ENCODE measurements at places on chromosomes 11 and 22. TPM values are rescaled to one million over a fixed set of nuclear protein-coding genes. Genes with fewer than 3 reads are reported as not detected.

The THY1 gene
- total RNA-seq = 0.13 TPM

DNA sequence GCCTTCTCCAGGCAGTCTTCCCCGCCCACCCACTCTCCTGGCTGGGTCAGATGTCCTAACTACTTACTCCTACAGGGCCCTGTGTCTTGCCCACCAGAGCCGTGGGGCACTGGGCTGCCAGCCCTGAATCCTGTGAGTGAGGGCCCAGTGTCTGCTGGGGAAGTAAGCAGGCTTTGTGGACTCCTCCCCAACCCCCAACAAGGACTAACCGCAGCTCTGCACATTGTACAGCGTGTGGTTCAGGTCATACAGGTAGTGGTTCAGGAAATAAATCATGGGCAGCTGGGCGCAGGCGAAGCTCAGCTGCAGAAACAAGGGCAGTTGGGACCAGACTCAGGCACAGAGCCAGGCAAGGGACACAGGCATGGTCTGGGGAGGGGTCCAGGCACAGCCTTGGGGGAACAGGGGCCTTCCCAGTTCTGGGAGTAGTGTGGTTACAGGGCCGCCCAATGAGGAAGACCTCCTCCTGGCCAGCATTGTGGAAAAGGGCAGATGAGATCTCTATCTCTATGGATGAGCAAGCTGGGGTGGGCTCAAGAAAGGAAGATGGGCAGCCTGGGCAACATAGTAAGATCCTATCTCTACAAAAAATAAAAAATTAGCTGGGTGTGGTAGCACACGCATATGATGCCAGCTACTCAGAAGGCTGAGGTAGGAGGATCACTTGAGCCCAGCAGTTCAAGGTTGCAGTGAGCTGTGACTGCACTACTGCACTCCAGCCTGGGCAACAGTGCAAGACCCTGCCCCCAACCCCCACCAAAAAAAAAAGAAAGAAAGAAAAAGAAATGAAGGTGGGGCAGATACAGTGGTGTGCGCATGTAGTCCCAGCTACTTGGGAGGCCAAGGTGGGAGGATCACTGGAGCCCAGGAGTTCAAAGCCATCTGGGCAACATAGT is 5.5 kb downstream of the UNC93B1 start:
- DNase-seq = no peak

DNA sequence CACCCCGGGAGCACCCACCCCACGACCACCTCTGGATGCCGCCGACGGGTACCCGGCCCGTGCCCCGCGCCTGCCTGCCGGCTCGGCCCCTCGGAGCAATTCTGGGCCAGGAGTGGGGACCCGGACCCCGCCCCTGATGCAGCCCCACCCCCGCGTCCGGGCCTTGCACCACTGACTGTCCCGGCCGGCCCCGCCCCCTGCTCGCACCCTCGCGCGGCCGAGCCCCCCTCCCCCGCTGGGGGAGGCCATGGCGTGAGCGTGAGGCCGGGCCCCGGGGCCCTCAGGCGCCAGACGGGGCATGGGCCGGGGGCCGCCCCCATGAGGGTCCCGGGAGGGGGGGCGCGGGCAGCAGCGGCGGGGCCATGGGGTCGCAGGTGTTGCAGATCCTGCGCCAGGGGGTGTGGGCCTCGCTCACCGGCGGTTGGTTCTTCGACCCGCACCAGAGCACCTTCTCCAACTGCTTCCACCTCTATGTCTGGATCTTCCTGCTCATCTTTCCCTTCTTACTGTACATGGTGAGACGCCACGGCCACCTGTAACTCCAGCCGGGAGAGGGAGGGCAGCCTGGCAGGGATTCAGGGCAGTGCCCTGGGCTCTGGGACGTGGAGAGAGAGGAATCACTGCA is 486 bp downstream of the PCNX3 start:
- DNase-seq = no peak

DNA sequence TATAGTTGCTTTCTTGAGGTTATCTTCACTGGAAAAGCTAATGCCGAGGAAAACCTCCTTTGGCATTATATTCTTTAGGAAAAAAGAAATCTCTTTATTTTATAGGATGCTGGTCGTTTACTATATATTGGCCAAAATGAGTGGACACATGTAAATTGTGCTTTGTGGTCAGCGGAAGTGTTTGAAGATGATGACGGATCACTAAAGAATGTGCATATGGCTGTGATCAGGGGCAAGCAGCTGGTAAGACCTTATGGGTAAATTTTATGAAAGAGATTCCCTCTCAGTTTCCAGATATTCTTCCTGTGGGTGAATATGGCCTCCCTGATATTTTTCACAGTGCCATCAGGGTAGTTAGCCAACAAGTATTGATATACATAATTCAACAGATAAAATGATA is 29.4 kb upstream of the TTC36 start:
- no peak for DNase-seq

DNA sequence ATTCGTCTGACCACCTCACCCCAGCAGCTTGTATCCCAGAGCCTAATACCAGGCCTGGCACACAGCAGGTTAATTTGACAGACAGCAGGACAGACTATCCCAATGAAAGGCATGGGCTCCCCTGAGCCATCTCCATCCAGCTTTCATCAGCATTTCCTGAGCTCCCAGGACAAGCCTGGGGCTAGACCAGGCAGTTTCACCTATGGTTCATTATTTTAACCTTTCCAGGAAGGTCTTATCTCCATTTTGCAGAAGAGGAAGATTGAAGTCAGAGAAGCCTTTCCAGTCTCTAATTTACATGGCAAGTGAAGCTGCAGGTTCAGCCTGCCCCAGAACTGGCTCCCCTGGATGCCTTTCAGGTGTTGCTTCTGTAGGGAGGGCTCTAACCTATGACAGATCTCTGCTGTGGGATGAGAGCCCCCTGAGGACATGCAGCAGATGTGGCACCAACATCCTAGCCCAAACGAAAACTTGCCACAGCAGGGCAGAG is 17.0 kb downstream of the ARRB1 start:
- DNase-seq = no peak

DNA sequence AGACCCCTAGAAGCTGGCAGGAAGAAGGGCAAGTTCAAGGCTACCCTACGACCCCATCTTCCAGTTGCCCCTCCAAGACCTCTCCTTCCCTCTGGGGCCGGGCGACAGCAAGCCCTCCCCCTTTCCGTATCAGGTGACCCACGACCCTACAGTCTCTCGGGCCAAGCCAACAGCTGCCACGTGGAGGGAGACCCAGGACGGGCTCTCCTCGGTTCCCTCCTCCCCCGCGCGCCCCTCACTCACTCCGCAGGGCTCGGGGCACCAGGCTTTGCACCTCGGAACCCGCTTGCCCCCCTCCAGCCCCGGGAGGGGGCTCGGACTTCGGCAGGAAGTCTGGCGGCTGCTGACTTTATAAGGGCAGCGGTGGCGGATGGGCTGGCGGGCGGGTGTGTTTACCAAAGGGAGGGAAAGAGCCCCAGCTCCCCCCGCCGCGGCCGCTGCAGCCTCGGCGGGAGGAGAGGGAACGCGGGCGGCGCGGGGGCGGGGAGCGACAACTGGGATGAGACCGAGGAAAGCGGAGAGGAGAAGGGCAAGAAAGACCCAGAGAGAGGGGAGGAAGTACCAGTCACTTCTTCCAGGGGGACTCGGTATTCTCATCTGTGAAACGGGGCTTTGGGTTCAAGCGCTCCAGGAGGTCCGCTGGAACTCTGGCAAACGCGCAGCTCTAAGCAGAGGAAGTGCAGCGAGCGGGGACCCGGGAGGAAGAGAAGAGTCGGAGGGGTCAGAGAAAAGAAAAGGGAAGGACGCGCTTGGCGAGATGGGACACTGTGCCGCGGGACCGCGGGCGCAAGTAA is 767 bp downstream of the SLC43A1 start:
- DNase-seq = no peak

GRCh38 chr11:134797411-134798089 is 385.5 kb upstream of the B3GAT1 start:
- DNase-seq = no peak
